ENCODE measurements at places on chromosomes 1 and 21.

GRCh38 chr1:101884621-101885020 lies 112.1 kb downstream of the OLFM3 start:
- no peak for DNase-seq

DNA sequence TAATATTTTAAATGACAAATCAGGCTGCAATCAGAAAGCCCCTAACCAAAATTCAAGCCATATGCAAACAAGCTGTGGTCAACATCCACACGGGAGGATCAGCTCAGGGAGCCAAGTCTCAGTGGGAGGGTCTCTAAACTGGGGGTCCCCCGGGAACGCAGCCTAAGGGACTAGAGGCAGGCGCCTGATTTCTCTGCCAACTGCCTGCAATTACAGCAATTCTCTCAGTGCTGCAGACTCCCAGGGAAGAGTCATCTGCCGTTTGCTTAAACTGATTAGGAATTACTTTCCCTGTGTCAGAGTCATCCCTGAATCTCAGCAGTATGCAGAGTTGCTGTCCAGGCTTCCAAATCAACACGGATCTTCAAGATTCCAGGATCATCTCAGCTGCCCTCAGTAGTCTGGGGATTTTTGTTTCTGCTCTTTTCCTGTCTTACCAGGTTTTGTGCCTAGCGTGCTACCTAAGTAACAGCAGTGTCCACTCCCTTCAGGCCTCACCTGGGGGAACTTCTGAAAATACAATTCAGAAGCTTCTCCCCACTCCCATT lies 247.8 kb downstream of the RRAGC start:
- DNase-seq = no peak

GRCh38 chr21:43694437-43695079 lies 24.4 kb upstream of the PDXK start:
- no peak for DNase-seq

DNA sequence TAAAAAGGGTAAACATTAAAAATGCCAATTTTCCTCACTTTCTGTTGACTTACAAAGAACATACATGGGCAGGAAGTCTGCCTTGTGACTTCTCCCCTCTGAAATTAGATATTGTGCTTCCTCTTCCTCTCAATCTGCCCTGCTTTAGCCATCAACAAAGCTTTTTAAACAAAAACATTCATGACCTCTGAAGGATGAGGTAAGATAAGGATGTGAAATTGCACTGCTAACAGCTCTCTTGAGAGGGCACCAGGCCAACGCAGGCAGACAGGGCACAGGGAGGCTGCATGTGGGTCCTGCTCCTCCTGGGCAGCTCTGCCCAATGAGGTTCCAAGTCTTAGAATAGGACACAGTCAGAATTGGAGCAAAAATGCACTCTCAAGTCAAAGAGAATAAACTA lies 62.1 kb downstream of the DEGS1 start:
- DNase-seq = peak; percentile 24

GRCh38 chr1:26190373-26190987 lies at the start of gene CATSPER4:
Gene CATSPER4, plus strand, starts transcription at chr1:26190602. Its CDS starts 26 bp downstream, at chr1:26190628.
- DNase-seq = no peak

GRCh38 chr1:232149287-232150201 lies 480.4 kb downstream of the SIPA1L2 start:
- no peak for DNase-seq

DNA sequence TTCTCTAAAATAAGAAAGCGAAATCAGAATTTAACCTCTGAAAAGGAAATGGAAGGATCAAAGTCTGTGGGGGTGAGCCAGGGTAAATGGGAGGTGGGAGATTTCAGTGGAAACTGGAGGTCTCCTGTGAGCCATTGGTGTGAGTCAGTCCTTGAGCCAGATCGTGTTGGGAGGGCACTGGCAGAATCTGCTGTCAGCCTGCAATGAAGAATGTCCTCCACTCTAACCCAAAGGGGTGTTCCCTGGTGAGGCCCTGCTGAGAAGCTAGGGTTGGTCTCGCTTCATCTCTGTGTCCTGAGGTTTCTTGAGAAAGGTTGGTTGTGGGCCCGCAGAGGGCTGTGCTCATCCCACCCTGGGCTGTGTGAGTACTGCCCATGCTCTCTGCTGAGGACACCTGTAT lies 2.4 kb downstream of the QSOX1 start:
- DNase-seq = no peak

DNA sequence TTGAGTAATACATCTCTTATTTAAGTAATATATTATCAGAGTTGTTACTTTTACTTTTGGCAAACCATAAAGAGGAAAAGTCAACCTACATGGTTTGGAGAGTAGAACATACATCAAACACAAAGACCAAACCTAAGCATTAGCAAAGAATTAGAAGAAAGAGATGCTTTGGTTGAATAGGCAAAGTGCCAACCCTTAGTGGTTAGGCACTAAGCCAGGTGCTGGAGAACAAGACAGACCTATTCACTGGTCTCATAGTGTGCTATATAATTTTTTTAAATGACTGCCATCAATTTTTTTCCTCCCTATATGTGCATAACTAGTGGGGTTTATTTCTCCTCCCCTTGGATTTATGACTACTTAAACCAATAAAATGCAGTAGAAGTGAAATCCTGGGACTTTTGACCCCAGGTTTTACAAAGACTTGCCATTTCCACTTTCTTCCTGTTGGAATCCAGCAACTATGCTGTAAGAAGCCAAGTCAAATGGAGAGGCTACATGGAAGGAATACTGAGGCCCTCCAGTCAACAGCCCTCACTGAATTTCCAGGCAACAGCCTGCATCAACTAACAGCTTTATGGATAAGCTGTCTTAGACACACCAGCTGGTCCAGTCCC lies 69.8 kb upstream of the HAO2 start:
- DNase-seq = no peak

- no peak for DNase-seq
Observed at GRCh38 chr1:183461350-183461749, 10.9 kb upstream of the SMG7 start.

- no peak for DNase-seq
Observed at GRCh38 chr21:34996304-34997101, 52.6 kb downstream of the RUNX1 start.

- DNase-seq = no peak
Observed at GRCh38 chr1:41411229-41411628, 50.0 kb downstream of the FOXO6 start.

- no peak for DNase-seq
Observed at GRCh38 chr1:209999005-209999404, 61.0 kb downstream of the SYT14 start.

DNA sequence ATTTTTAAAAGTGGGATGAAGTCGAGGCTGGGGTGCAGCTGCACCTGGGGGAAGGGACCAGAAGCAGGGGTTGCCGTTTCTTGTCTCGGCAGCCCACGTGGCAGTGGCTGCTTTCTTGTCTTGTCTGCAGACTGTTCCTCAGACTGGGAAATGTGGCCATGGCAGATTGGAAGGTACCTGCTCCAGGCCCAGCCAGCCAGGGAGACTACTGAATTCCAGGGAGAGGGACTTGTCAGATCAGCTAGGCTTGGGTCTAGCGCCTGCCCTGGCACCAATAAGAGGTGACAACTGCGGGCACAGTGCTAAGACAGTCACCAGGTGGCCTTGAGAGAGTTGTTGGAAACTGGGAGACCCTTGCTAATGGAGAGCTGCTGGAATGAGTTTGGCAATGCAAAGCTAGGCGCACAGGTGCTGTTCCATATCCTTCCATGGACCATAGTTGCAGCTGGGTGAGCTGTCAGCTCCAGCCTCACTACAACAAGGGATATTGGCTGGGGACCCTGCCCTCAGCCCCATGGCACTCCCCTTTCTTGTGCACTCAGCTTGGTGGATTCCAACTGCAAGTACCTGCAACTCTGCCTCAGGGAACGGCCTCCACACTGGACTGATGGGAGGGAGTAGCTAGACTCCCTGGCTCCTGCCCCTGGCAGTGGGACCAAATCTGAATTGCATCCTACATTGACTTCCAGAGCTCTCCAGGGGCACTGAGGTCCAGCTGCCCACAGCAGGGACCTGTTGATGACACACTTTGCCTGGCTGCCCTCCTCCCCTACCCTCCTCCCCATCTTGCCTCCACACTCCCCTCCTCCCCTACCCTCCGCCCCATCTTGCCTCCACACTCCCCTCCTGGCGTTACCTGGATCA lies 9.9 kb upstream of the IL22RA1 start:
- DNase-seq = no peak

DNA sequence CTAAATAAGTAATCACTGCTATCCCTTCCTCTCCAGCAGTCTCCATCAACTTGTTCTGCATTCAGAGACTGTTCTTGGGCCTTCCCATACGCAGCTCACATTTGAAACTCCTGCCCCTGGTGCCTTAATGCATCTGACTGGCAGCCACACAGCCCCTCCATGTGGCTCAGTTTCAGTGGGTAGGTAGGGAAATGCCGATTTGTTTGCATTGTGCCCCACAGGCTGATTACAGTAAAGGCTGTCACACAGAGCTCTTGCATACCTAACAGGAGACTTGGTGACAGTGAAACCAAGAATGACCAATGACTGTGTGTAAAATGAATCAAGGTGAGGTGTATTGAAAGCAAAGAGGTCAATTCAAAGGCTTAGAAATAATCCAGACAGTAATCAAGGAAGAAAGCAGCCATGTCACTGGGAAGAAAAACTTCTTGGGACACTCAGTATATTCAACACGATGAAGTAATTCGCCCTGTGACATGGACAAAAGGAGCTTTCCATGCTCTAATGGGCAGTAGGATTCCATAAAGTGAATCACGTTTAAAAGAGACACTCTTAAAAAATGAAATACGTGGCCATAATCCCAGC lies 12.7 kb upstream of the B3GALNT2 start:
- DNase-seq = no peak

- no peak for DNase-seq
Observed at GRCh38 chr21:26846036-26846931, 1.1 kb upstream of the ADAMTS1 start.

DNA sequence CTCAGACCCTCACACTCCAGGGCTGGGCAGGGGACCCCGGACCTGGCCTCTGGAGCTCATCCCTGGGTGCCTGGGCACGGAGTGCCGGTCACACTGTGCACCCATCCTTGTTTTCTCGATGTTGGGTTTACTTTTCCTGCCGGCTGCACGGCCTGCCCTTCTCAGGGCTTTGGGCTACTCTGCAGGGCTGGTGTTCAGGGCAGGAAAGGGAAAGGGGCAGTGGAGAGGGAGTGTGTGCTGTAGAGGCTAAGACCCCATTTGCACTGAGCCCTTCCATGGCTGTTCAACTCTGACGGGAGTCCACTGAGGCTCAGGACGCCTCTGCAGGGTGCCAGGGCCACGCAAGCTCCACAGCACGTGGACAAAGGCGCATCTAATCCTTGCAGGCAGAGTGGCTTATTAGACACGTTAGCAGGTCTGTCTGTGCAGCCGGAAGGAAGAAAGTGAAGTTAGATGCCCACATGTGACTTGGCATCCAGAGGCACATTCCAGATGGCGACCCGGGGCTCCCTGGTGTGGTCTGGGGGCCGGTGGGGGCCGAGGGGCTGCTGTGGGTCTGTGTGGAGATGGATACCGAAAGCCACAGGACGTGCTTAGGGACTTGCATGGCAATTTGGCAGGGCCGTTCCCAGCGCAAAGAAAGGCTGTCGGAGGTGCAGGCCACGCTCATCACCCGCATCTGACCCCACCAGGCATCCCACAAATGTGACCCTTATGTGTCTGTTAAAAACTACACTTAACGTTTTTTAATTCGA lies 33.6 kb downstream of the COL18A1 start:
- DNase-seq = no peak

GRCh38 chr1:153926405-153926804 lies 3.6 kb upstream of the GATAD2B start:
- DNase-seq = no peak

- DNase-seq = peak; percentile 39
Observed at GRCh38 chr1:154747740-154748404, 122.2 kb downstream of the KCNN3 start.

- no peak for DNase-seq
Observed at GRCh38 chr1:86259390-86259789, 102.8 kb upstream of the COL24A1 start.

DNA sequence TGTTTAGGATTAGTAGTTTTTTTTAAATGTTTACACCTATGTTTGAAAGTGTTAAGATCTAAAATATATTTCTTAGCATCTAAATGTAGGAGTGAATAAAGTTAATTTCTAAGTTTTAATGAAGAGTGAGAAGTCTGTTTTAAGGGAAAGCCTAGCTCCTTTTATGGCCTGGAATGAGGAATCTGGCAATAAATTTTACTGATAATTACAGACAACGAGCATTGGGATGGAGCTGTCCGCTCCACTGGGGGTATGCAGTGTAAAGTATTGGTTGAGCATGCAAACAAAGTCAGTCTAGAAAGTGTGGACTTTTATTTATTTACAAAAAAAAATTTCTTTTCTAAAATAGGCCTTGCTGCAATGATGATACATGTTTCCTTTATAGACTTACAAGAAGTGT lies 19.0 kb downstream of the CLIC6 start:
- DNase-seq = no peak

DNA sequence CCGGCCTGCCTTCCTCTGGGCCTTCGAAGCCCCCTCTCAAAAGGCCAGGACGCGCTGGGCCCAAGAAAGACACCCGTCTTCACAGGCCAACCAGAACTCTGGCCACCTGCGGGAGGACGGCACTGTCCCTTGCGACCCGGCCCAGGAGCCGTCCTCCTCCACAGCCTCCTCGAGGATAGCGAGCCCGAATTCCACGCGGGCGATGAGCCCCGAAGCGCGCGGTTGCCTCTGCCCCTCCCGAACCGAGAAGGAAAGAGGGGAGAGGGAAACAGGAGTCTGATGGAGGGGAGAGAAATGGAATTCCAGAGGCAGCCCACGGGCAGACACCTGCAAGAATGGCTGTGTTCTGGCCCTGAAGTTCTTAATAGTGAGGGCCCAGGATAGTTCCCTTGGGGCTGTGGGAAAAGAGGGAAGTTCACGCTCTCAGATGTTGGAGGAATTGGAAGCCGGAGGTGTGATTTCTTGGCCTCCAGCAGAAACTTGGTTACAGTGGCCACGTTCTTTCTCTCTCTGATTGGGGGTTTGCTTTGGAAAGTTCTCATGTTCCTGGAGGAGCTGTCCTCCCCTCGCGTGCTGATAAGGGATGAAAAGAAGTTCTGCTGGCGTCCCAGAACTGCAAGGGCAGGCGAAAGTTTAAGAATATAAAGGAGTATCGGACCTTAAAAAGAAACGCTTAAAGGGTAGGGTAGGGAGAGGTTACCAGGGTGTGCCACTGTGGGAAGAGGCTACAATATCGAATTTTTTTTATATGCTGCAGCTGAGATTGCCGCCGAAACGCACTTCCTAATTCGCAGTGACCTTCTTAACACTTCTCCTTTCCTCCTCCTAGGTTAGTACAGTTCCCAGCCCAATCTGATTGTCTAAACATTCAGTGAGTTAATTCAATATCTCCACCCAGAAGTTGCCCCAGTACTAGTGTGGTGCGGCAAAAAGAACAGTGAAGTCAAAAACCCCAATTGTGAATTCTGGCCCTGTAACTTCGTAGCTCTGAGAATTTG lies 5.8 kb upstream of the SLC44A5 start:
- no peak for DNase-seq

- DNase-seq = no peak
Observed at GRCh38 chr1:103779932-103780331, 30.2 kb downstream of the AMY1C start.

- DNase-seq = no peak
Observed at GRCh38 chr1:76390456-76390855, 315.9 kb downstream of the ST6GALNAC3 start.

GRCh38 chr1:98368995-98369394 lies 292.5 kb upstream of the SNX7 start:
- no peak for DNase-seq

Data from CD4-positive, alpha-beta T cell treated with Interleukin-4 for 4 hours (primary cell).